ENCODE measurements at places on chromosomes 3 and 15.

DNA sequence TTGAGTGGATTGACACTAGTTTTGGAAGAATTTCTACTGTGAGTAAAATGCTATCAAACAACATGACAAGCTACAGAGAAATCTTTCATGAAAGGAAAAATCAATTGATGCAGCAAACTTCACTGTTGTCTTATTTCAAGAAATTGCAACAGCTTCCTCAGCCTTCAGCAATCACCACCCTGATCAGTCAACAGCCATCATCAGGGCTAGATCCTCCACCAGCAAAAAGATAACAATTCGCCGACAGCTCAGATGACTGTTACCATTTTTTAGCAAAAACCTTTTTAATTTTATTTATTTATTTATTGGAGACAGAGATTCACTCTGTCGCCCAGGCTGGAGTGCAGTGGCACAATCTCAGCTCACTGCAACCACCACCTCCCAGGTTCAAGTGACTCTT is 44.0 kb downstream of the MLH1 start:
- no peak for DNase-seq

- DNase-seq = peak; percentile 17
Measured at GRCh38 chr3:14598143-14598569, 53.4 kb upstream of the CCDC174 start.

DNA sequence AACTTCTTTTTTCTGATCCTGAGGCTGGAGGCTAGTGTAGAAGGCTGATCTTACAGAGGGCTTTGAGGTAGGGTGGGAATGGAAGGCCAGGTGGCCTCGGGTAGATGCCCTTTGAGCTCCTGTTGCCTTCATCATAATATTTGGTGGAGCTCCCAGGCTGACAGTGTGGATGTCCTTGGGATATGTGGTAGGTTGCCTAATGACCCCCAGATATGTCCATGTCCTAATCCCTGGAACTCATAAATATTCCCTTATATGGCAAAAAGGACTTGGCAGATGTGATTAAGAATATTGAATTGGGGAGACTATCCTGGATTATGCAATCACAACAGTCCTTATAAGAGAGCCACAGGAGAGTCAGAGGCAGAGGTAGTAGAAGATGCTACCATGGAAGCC is 5.5 kb downstream of the ADAMTSL3 start:
- no peak for DNase-seq

- DNase-seq = no peak
Measured at GRCh38 chr15:88266170-88266569, 9.6 kb upstream of the NTRK3 start.

DNA sequence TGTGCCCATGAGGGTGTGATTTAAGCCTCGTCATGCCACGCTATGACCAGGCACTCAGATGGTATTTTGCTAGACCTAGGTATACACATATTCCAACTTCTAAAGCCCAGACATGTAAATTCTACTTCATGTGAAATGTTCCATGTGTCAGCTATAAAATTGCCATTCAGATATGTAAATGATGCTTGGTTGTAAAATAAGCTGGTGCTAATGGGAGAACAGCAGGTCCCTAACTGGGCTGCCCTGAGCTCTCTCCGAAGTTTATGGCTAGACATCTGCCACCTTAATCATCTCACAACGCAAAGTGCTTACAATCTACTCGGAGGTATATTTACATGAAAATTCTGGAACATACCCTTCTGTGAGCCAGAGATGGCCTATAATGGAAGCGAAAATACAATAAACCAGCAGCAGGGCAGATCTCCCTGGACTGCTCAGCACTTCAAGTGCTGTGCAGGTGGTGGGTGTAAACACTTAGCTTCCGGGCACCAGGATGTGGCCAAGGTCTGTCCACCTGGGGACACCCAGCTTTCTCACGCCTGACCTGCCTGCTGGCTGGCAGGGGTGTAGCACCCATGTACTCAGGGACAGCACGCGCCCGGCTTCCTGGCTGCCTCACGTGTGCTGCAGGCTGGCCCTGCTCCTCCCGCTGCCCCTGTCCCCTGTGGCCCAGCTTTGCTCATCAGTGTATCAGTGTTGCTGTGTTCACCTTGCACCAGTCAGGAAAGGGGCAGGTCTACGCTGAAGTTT is 82.0 kb downstream of the CHDH start:
- no peak for DNase-seq

- DNase-seq = no peak
Measured at GRCh38 chr3:52827441-52827840, 3.0 kb downstream of the ITIH4 start.

- no peak for DNase-seq
Measured at GRCh38 chr15:24729760-24730159, 54.2 kb downstream of the NPAP1 start.

DNA sequence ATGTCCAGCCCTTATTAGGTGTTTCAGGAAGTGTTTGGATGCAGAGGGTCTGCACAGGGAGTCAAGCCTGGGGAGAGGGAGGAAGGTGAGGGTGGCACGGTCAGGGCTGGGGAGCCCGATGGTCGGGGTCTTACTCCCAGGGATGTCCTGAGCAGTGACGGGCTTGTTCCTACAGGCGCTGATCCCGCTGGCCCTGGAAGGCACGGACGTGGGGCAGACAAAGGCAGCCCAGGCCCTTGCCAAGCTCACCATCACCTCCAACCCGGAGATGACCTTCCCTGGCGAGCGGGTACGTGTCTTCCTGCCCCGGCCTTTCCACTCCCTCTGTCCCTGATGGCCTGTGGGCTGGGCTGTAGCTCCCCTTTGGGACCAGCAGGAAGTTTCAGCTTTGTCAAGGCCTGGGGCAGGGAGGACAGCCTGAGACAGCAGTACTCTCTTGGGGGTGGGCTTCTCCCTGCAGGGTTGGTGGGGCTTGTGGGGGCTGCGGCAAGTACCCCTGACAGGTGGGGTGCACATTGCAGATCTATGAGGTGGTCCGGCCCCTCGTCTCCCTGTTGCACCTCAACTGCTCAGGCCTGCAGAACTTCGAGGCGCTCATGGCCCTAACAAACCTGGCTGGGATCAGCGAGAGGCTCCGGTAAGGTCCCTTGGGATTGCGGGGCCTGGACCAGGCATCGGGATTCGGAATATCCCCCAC is 4.6 kb upstream of the RCCD1 start:
- no peak for DNase-seq

- no peak for DNase-seq
Measured at GRCh38 chr3:142608631-142609030, 12.4 kb downstream of the PLS1 start.

DNA sequence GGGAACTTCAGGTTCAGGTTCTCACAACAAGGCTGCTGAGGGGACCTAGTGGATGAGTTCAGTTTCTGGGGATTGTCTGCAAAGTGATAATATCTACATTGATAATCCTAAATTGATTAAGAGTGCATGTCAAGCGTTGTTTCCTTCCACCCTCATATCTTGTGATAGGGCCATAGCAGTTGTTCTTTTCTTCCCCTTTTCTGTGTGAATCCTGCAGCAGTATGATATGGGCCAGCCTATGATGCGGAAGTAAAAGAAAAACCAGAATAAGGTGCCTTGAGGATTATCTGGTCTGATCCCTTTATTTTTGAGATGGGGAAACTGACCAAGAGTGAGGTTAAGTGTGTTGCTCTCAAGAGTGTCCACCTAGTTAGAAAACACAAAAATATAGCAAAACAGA is 86.2 kb downstream of the MITF start:
- DNase-seq = no peak

DNA sequence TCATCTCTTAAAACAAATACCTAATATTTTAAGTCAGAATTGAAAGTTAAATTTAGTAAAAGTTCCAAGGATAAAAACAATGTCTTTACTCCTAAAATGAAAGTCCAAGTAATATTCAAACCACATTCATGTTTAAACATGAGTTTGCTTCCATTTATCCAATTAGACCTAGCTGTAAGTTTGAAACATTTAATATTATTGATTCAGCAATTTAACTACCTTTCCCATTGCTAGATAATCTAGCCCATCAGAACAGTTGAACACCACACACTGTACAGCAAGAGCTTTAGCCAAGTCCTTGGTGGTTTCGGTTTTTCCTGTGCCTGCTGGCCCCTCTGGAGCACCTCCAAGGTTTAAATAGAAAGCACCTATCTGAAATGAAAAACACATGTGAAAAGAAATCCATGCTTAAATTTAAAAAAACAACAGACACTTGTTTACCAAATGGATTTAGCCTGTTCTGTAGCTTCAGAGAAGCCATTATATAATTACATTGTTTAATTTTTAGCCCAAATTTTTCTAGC is 97.8 kb downstream of the DNAH12 start:
- no peak for DNase-seq

- DNase-seq = no peak
Measured at GRCh38 chr3:123485551-123485950, 36.7 kb upstream of the ADCY5 start.

- DNase-seq = no peak
Measured at GRCh38 chr3:55477306-55478303, 9.5 kb downstream of the WNT5A start.

DNA sequence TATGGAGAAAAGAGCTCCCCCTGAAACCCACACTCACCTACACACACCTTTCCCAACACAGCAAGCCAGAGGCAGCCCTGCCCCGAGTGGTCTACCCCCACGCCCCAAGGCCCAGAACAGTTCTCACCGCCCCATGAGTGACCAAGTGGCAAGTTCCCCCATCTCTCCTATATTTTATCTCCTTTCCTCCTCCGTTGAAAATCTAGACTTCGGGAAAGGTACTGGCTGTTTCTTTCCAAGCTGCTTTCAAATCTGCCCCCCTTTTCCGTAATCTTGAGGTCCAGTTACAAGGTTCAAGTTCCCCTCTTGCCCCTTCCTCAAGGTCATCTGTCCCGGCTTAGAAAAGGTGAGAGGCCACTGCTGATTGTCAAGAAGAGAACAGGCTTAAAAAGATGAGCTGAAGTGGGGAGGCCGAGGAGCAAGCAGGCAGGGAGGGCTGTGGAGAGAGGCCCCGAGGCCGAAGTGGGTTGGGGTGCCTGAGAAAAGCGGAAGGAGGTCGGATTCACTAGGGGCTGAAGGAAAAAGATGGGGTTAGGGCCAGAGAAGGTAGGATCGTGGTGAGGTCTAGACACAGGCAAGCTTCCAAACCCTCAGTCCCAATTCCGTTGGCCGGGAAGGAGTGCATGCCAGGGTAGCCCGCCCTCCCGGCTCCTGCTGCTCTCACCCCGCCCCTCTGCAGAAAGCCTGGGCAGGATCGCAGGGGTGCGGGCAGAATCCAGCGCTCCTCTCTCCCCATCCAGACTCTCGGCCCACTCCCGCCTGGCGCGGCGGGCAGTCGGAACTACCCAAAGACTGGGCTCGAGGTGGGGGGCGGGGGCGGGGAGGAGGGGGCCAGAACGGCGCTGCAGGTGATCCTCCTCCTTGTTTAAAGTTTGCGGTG is 1.7 kb downstream of the SEMA5B start:
- DNase-seq = no peak

GRCh38 chr3:195075199-195075940 is 195.6 kb downstream of the XXYLT1 start:
- no peak for DNase-seq

DNA sequence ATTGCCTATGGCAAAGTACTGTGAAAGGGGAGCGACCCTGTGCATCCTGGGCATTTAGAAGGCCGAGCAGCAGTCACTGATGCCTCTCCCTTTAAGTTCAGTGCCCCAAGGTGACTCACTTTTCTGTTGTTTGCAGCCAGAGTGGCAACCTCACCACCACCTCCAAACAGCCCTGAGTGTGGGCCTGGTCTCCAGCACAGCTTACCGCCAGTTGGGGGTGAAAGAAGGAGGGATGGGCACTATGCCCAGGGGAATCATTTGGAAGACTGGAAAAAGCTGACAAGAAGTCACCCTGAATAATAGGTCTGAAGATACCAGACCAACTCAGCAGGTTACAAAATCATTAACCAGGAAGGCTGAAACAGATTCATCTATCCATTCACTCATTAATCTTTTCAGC is 571.8 kb downstream of the EPHB1 start:
- DNase-seq = no peak

DNA sequence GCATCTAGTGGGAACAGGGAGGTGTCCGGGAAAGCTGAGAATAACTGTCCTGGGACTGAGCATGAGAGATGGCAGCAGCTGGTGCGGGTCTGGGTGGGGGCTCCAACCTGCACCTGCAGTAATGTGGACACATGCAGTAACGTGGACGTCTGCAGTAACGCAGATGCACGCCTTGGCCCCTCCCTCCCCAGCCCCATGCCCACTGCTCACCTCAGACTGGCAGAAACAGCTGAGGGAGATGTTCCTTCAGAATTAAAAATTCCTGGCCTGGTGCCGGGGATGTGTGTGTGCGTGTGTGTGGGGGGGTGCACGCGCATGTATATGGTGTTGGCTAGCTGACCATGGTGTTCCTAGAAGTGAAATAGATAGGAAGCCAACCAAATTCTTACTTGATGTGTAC is 86.7 kb upstream of the OXTR start:
- no peak for DNase-seq

DNA sequence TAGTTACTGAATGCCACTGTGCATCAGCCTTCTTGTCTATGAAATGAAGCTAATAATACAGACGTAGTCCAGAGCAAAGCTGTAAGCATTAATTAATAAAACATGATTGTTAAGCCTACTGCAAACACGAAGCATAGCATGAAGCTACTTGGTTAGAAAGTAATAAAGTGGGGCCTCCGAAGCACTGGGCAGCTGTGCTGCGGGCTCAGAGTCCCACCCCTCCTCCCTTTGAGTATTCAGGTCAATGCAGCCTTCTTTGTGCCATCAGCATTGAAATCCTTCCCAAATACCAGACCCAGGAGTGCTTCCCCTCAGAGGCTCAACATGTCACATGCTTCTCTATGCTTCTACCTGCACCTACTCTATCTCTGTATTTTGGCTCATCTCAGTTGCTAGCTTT is 1112.6 kb downstream of the IGSF11 start:
- no peak for DNase-seq

DNA sequence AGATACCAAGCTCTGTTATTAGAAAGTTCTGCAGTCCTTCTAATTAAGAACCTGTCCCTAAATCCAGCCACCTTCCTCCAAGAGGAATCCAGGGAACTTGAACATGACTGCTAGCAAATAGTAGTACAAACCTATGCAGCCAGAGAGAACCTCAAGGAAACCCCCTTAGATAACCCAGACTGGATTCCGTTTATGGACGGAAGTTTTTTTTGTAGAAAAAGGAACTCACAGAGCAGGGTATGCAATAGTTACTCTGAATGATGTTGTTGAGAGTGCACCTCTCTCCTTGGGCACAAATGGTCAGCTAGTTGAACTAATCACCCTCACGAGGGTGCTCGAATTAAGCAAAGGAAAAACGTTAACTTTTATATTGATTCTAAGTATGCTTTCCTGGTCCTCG is 40.8 kb downstream of the TM4SF18 start:
- DNase-seq = no peak

- no peak for DNase-seq
Measured at GRCh38 chr3:21377071-21377769, 373.8 kb downstream of the ZNF385D start.

DNA sequence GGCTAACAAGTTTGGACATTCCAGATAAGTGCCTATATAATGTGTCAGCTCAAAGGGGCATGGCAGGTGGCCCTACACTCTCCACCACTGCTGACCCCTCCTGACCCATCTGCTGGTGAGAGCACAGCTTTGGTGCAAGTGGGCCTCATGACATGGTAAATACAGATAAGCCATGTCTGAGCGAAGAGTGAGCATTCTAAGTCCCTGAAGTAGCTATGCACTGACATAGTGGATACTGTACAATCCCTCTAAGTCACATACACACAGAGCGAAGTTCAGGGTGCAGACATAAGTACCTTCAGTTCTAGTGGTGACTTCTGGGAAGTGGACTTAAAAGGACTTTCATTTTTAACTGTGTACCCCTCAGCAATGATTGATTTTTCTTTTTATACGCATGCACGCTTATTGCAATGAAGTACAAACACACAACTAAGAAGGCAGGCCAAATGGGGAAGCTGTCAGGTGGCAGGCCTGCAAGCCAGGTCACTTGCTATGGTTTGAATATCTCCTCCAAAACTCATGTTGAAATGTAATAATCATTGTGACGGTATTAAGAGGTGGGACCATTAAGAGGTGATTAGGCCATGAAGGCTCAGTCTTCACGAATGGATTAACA is 41.5 kb downstream of the TBC1D2B start:
- no peak for DNase-seq

All from activated T-cell treated with anti-CD3 and anti-CD28 coated beads for 1 hour (primary cell).